ENCODE measurements at places on chromosomes 1 and 21. TPM values are rescaled to one million over a fixed set of nuclear protein-coding genes. Genes with fewer than 3 reads are reported as not detected.

Gene HES4
- 98.8 TPM for total RNA-seq

Gene STPG1
- total RNA-seq = 1.5 TPM

Gene SLC39A1
- total RNA-seq = 102 TPM

Gene CELA2A
- total RNA-seq = not detected

Gene PLEKHN1
- not detected for total RNA-seq

Gene PTPN14
- 63.8 TPM for total RNA-seq

GRCh38 chr1:109190189-109190588 lies 23.5 kb upstream of the SARS1 start:
- H3K27me3 ChIP-seq = no peaks in the 10 kb centered on the region
- no peak overlapping the region for H3K27ac ChIP-seq
- no peak overlapping the region for H3K4me3 ChIP-seq
- no peak for DNase-seq

- no peak overlapping the region for H3K27ac ChIP-seq
- H3K27me3 ChIP-seq = no peaks in the 10 kb centered on the region
- H3K36me3 ChIP-seq = peaks cover 14% of the 10 kb centered on the region
- no peaks in the 10 kb centered on the region for H3K4me1 ChIP-seq
- no peak for DNase-seq
- H3K4me3 ChIP-seq = no peak overlapping the region
These were observed 88.4 kb downstream of the GTF2B start for GRCh38 chr1:88802950-88803349.

DNA sequence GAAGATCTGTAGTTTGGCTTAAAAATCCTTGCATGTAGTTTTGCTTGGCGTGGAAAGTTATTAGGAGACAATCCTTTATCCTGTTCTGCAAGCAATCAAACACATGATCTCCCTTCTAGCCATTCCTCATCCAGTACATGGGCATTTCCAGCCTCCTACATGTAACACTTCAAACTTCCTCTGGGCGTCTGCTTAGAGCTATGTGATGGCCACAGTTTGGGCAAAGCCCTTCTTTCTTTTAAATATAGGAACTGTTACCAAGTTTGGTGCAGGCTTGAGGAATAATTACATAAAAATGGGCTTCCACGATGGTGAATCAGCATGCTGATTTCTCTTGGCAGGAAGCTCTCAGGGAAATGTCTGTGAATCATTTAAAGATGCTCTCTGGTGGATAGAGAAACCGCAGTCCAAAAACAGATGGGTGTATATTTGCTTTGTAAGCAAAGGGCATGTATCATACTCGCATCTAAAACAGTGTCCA lies 176.9 kb upstream of the FMN2 start:
- H3K27me3 ChIP-seq = no peaks in the 10 kb centered on the region
- DNase-seq = no peak
- no peaks in the 10 kb centered on the region for H3K4me1 ChIP-seq
- H3K27ac ChIP-seq = no peak overlapping the region
- no peak overlapping the region for H3K4me3 ChIP-seq

- no peaks in the 10 kb centered on the region for H3K36me3 ChIP-seq
- no peak for DNase-seq
- no peaks in the 10 kb centered on the region for H3K4me1 ChIP-seq
- H3K27me3 ChIP-seq = no peaks in the 10 kb centered on the region
These were observed 86.9 kb downstream of the GRIK3 start for GRCh38 chr1:36947384-36947783.

GRCh38 chr21:15363921-15364320 lies 299.1 kb upstream of the NRIP1 start:
- H3K4me1 ChIP-seq = no peaks in the 10 kb centered on the region
- H3K36me3 ChIP-seq = no peaks in the 10 kb centered on the region
- H3K27ac ChIP-seq = no peak overlapping the region
- no peak overlapping the region for H3K4me3 ChIP-seq
- no peaks in the 10 kb centered on the region for H3K27me3 ChIP-seq

DNA sequence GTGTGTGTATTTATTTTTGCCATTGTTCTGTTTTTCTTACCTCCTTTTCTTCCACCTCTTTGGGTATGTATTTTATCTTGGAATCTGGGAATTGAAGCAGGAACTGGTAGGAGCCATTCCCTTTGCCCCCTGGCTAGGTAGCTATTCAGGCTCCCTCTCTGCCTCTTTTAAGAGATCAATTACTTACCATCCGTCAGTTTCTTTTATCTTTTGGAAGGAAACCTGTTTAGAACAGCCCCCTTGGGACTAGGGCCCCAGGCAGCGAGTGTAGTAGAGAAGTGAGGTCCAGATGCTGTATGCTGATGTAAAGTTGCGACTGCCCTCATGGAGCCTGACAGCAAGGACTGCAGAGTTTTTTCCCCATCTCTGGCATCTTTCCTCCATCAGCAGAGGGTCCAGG lies 41.6 kb downstream of the KIRREL1 start:
- H3K27ac ChIP-seq = no peak overlapping the region
- peaks cover 50% of the 10 kb centered on the region for H3K4me1 ChIP-seq
- no peak overlapping the region for H3K4me3 ChIP-seq
- H3K27me3 ChIP-seq = no peaks in the 10 kb centered on the region
- H3K36me3 ChIP-seq = peaks cover 6% of the 10 kb centered on the region

Measured in thoracic aorta (tissue), 2 donors.